Putamen (tissue), 1 donor: ENCODE measurements at places on chromosomes 6 and 20.

DNA sequence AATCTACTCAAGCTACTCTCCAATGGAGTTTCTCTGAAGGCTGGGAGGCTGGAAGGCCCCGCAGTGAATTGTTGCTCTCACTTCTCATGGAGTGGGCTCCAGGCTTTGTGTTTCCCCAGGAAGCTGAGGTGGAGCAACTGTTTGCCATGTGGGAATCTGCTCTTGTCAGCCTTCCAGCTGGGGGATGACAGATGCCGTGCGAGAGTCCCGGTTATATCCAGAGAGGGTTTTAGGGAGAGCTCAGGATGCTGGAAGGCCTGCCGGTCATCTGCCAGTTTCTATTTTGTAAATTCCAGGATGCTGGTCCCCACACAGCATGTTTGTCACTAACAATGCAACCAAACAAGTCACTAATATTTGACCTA lies 98.2 kb upstream of the NAA20 start:
- no peak for DNase-seq

GRCh38 chr20:39431091-39431880 lies 469.1 kb downstream of the DHX35 start:
- DNase-seq = no peak

DNA sequence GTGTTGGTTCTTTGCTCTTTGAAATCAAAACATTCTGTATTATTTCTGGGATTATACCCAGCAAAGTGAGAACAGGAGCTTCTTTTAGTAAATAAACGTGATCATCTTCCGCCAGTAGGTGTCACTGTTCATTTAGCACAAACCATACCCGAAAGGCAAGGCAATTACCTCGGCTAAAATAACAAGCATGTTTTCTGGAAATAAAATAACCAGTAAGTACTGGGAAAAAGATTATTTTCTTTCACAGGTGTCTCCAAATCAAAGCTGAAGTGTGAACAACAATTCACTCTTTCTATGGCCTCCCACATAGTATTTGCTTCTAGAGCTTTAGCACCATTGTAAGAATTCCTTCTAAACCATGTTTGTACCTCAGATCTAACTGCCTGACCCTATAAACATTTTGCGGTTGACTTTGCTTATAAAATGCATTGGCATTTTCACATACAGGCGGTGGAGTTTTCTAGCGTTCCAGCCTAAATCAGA lies 144.6 kb upstream of the AGPAT4 start:
- peak; percentile 85 for DNase-seq

GRCh38 chr20:54133434-54134427 lies 40.1 kb downstream of the CYP24A1 start:
- no peak for DNase-seq

DNA sequence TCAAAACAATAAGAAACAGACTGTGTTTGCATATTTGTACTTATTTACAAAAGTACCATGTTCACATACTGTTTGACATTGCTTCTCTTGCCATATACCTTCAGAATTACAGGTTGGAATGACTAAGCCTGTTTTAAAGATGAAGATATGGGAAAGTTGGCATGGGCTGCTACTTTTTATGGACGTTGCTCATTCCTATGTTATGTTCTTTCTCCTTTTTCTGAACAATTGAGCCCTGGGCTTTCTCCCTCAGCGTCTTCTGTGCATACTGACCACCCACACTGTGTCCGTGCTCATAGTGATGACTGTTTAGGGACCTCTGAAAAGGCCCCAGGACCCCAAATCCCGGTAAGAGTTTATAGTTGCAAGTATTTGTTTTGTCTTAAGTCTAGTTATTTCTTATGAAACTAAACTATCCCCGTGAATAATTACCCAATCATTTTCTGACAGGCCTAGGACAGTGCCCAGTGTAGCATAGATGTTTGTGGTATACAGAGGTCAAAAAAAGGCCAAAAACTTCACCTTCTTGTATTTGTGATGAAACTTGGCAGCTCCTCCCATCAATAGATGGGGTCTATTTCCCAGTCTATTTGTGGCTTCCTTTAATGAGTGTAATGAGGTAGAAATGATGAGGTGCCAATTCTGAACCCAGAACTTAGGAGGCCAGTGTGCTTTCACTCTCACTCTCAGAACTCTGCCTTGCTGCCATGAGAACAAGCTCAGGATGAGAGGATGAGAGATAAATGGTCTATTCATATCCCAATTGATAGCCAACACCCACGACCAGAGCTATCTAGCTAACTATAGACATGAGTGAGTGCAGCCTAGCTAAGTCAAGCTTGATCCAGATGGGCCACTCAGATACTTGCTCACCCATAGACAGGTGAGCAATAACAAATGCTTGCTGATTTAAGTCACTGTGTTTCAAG lies 40.9 kb downstream of the GSTA4 start:
- no peak for DNase-seq

GRCh38 chr6:157634546-157634945 lies 188.5 kb upstream of the SNX9 start:
- DNase-seq = no peak

DNA sequence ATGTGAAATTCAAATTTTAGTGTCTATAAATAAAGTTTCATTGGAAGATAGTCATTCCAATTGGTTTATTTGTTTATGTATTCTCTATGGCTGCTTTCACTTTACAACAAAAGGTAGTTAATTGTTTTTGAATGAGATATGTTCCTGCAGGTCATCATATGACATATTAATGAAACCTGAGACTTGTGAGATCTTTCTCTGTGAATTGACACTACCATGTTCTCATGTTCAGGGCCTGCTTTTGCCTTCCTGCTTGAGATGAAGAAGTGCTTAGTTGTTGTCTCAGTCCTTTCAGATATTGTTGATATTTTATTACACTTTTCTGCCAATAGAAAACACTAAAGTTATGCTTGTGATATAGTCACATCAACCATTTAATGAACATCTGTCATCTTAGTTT lies 132.5 kb downstream of the UTRN start:
- DNase-seq = no peak

DNA sequence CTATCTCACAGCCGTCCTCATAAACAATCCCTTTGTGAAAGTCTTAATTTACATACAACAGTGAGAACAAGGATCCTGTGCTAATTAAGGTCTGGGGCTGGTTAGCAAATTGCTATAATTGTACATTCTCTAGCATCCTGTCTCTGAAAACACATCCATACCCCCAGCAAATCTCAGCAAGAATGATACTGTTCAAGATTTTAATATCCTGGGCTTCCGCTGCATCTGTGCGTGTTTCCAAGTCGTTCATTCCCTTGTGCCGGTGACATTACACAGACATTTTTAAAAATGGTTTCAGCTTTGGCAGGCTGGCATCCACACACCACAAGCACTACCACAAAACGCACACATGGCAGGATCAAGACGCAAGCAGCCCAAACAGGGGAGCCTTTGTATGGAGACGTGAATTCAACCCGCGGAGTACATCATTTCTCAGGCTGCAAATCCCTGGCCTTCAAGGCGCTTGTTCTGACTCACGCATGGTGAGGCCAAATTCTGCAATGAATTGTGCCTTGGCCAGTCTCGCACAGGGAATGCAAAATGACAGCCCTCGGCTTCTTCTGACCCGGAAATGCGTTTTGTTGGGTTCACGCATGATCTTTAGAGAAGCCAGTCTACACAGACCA lies 20.3 kb downstream of the ZMYND8 start:
- peak; percentile 89 for DNase-seq

DNA sequence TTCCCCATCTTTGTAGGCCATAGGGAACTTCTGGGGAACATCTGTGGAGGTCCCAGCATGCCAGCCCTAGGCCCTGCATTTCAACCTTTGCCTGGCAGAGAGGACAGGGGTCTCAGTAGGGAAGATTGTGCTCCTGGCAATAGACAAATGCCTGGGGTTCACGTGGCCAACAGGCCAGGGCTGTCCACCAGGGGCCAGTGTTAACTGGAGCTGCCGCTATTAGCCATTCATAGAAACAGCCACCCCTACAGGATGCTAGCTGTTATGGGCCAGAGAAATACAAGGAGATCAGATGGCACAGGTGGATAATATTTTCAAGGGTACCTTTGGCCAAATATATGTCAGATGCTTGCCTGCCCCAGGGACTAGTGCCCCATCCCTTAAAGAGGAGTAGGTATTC lies 932.9 kb downstream of the QKI start:
- DNase-seq = no peak

- no peak for DNase-seq
Observed at GRCh38 chr6:140908505-140908904, 1224.2 kb upstream of the GJE1 start.

GRCh38 chr6:36095497-36096391 lies 34.6 kb upstream of the MAPK13 start:
- no peak for DNase-seq

- DNase-seq = no peak
Observed at GRCh38 chr6:167770291-167770955, 56.3 kb upstream of the AFDN start.

GRCh38 chr20:59958626-59959025 lies 403 bp downstream of the CDH26 start:
- DNase-seq = no peak

GRCh38 chr20:50071039-50071888 lies 41.7 kb downstream of the UBE2V1 start:
- DNase-seq = peak; percentile 83

DNA sequence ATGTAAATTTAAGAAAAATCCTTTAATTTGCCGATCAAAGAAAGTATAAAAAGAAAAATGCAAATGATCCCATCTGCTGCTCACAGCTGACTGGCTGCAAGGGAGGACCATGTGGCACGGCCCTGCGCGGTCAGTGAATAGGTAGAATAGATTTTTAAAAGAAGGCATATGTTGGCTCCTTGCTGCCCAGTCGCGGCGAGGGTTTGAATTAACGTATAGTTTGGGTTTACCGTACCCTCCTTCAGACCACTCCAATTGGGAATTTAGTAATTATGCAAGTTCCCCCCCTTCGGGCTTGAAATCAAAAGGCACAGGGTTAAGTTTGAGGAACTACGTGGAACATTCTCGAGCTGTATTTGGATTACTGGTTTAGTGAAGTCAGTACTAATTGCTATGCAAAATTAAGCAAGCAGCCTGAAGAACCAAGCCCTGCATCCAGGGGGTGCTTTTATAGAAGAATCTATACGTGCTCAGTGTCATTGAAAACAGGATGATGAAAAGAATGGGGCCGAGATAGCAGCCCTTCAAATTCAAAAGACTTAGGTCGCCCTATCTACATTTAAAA lies 1.1 kb upstream of the BEND3 start:
- DNase-seq = no peak

- no peak for DNase-seq
Observed at GRCh38 chr6:16181439-16182297, 52.8 kb downstream of the MYLIP start.

DNA sequence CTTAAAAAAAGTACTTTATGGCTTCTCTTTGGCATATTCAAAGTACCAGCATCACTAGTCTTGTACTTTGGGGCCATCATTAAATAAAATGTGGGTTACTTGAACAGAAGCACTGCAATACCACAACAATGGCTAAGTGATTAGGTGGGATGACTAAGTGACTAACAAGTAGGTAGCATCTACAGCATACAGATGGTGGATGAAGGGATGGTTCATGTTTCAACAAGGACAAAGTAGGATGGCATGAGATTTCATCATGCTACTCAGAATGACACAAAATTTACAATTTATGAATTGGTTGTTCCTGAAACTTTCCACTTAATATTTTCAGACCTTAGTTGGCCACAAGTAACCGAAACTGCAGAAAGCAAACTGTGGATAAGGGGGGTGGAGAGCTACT lies 7.7 kb downstream of the MPC1 start:
- DNase-seq = no peak

DNA sequence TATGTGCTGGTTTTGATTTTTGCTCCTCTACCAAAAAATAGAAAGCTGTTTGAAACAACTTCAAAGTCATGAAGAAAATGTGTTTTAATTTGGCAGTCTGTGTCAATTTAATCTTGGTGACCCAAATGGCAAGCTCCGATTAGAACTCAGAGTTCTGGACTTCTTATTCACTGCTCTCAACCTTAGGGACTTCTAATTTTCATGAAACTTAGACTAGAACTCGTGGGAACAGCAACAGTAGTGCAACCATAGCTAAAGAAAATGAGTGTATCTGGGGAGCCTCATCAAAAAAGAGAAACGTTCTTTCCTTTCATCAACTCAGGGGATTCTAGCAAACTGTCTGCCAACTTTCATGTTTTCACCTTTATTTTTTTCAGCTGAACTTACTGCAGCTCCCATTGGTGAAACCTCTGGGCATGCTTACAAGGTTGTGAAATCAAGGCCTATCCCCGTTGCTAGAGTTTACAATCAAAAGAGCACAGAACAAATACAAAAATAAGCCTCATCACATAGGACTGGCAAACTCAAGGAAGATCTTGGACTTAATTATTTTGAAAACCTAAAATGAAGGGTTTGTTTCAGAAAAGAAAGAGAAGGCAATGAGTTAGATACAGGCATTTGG lies 114.0 kb upstream of the HSF2 start:
- no peak for DNase-seq

GRCh38 chr6:7541175-7542064 lies at the start of gene DSP:
TSS of gene DSP (plus strand) at chr6:7541671. CDS start at chr6:7541916, 245 bp downstream.
- DNase-seq = no peak

- DNase-seq = no peak
Observed at GRCh38 chr6:121764493-121764892, 329.0 kb downstream of the GJA1 start.
